ENCODE measurements at places on chromosomes 2 and 18.
A peak's percentile ranks its signal among the peaks of the same experiment; 100 is the strongest.

GRCh38 chr2:106581755-106582147, 94.6 kb downstream of the CD8B2 start:
- no peak for DNase-seq

DNA sequence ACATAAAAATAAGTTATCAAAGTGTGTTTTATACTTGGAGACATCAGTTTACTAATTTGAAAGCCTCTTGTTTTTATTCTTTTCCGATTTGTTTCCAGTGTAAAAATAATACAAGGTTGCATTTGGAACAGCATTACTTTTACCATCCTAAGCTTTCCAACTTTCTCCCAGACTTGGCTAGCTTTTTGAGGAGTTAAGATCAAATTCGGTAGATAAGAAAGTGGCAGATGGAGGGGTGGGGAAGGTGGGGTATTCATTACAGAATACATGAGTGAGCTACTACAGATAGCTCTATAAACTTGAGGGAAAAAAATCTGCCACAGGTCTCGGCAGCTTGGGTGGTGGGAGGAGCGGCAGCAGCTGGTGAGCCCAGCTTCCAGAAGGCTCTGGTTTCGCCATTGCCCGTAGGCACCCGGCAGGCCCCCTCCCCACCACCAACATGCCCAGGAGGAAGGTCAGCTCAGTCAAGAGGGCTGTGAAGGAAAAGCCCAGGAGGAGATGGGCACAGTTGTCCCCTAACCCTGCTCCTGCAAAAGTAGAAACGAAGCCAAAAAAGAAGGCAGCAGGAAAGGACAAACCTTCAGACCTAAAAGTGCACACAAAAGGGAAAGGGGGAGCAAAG, 18.6 kb upstream of the RMC1 start:
- no peak for DNase-seq

DNA sequence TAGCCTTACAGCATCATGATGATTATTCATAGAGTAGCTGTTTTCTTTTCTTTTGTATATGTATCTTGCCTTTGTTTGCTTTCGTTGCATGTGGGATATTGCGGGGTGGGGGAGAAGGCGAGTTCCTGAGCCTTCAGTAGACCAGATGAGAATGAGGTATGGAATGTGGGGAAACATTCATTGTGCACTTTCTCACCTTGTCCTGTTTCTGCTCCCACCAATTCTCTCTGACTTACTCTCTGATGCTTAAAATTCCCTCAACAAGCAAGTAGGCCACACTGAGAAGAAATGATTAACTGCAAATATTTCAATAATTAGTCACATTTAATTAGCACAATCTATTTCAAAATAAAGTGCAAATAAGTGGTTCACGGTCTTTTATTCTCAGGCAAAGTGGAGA, 31.0 kb downstream of the GKN2 start:
- DNase-seq, result no peak

GRCh38 chr2:18124116-18124835, 245.8 kb downstream of the KCNS3 start:
- DNase-seq, result no peak

DNA sequence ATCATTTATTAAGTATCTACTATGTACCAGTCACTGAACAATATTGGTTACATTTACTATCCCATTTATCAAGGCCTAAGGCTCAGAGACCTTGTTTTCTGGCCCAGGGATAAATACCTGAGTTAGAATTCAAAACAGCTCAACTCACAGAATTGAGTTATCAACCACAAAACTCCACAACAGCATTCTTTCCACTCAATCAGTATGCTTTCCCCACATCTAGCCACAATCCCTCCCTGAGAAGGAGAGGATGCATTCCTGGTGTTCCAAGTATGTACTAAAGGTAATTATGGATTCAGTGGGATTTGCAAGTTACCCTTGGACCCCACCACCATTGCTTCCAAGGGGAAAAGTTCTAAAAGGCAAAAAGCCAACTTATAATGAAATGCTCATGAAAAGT, 104.2 kb upstream of the PID1 start:
- DNase-seq, result no peak

DNA sequence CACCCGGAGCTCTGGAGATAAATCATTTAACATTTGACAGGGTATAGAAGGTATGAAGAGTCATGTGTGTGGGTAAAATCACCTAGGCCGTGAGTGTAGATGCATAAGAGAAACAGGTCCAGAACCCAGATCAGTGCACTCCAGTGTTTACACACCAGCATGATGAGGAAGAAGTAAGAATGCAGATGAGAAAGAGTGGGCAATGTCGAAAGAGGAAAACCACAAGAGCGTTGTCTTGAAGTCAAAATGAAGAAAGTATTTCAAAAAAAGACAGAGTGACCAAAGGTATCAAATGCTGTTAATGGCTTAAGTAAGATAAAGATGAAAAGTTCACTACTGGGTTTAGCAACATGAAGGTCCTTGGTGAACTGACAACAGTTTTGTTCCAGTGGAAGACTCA, 32.0 kb upstream of the PLB1 start:
- DNase-seq, result peak; percentile 70

DNA sequence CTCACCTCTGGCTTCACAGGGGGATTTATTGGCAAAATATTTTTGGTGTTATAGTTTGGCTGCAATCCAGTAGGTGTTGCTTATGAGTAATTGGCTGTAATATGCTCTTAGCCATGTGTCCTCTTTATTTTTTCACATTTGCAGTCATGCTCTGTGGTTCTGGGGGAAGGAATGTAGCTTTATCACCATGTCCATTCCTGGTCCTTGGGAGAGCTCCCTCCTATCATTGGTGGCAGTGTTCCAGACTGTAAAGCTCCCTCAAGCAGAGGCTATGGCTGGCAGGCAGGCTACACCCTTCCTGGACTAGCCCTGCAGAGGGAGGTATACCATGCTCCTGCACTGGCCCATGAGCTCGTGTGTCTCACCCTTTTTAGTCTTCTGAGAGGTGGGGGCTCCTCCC, 120.0 kb upstream of the FSIP2 start:
- DNase-seq, result no peak

- no peak for DNase-seq
Measured at GRCh38 chr2:179460181-179460929, 195.7 kb upstream of the SESTD1 start.

DNA sequence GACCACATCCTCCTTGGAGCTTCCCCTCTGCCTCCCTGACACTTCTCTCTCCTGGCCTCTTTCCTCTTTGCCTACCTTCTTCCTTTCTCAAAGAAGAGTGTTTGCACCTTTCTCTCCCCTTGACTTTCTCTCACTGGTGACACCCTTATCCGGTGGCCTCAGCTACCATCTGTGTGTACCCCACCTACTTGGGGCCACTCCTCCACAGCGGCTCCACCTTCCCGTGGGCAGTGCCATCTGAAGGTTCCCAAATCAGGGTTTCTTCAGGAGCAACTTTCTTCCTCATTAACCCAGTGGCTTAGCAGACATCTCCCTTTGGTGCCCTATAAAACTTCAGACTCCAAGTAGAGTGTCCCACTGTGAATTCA, 5.3 kb upstream of the NCL start:
- DNase-seq, result no peak

- no peak for DNase-seq
Measured at GRCh38 chr2:115650827-115651226, 1208.4 kb downstream of the DPP10 start.

DNA sequence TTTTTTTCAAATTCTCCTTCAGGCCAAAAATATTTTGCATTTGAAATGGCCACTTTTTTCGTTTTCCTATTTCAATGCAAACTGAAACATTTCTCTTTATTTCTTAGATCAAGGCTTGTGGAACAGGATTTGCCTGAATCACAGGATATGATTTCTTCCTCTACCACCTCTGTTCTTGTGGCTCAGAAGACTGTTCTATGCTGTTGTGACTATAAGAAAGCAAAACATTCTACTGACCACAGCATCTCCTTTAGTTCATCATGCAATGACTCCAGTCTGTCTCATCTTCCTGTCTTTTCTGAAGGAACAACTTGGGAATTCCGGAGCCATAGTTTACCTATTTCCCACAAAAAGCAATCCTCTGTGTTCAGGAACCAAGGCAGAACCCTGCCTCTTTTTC, 16.2 kb upstream of the ZNF512 start:
- no peak for DNase-seq

All from SIG-M5 (cell line).